ENCODE measurements at places on chromosomes 5 and 9. TPM values are rescaled to one million over a fixed set of nuclear protein-coding genes. Genes with fewer than 3 reads are reported as not detected.
A peak's percentile ranks its signal among the peaks of the same experiment; 100 is the strongest.

- DNase-seq, result no peak
Measured at GRCh38 chr5:109450129-109450877, 40.5 kb upstream of the PJA2 start.

DNA sequence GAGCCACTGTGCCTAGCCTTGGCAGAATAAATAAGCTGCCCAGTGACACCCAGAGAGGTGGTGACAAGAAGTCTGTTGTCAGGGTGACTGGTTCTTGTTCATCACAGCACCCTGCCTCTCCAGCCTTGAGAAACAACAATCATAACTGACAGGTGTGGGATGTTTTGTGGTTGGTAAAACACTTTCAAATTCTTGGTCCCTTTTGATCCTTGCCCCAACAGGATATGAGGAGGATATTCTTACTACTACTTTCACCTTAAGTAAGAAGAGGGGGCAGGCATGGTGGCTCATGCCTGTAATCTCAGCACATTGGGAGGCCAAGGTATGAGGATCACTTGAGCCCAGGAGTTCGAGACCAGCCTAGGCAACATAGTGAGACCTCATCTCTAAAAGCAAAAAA is 14.2 kb upstream of the FRRS1L start:
- DNase-seq, result no peak

- DNase-seq, result peak; percentile 16
Measured at GRCh38 chr9:22203371-22204138, 194.4 kb upstream of the CDKN2B start.

DNA sequence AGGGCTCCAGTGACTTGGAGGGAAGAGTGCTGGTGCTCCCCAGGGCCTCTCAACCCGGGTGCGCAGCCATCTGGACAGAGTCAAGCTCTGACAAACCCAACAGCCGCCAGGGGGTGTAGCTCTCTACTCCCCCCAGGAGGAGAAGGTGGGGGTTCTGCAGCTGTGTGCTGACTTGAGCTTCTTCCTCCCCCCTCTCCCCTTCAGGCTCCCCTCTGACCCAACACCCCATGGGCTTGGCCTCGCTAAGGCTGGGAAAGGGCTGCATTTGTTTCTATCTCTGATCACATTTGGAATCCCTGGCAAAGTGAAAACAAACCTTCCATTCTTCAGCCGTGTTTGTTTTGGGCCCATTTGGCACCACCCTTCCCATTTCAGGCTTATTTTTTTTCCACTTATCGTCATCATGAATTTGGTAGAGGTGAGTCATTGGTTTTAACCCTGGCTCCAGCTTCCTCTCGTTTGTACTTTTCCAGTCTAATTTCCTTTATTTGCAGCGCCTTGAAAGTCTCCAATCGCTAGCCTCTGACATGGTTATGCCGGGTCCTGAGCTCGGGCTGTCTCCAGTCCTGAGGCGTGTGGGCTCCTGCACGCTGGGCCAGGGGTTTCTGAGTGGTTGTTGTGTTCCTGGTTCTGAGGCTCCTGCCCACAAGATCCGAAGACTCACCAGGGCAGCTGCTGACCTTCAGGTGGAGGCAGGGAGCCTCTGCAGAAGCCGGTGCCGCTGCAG is 36.1 kb downstream of the DAP start:
- no peak for DNase-seq

DNA sequence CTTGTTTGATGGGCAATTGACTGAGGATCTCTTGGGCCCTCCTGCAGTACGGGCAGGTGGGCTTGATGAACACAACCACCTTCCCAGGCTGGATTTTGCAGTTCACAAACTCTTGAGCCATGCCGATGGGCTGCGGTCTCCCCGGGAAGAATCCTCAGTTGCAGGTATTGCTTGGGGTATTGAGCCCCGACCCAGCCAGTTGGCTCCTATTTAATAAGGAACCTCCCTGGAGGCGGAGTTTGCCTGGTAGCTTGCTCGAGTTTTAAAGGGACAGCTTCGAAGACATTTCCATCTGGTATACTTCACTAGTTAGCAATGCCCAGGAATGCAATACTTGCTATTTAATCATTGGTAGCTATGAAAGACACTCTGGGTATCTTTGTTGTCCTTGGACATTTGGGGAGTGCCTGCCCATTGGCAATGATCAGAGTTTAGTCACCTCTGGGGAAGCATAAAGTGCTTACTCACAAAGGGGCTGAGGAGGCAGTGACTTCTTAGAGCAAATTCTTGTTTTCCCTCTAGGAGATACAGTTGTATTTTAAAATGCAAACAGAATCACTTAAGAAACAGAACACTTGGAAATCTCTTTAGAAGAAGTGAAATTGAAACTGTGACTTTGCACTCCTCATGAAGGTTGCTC is at the start of gene GLRX:
Gene GLRX (minus strand): TSS at position 185 of the 640 bp plus-strand sequence. CDS start 64 bp downstream, at position 121.
- peak; percentile 88 for DNase-seq

Gene STOM
- polyA plus RNA-seq, result 71.4 TPM
